ENCODE measurements at places on chromosomes 16 and 17.
A peak's percentile ranks its signal among the peaks of the same experiment; 100 is the strongest.

DNA sequence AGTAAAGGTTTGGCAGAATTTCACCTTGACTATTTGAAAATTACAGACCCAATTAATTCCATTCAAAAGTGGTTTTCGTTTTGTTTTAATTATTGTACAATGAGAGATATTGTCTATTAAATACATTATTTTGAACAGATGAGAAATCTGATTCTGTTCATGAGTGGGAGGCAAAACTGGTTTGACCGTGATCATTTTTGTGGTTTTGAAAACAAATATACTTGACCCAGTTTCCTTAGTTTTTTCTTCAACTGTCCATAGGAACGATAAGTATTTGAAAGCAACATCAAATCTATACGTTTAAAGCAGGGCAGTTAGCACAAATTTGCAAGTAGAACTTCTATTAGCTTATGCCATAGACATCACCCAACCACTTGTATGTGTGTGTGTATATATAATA lies 72.6 kb downstream of the CDK12 start:
- no peak for DNase-seq

- peak; percentile 22 for DNase-seq
These were observed 11.3 kb upstream of the NFAT5 start for GRCh38 chr16:69554495-69554894.

GRCh38 chr16:86874141-86874540 lies 295.8 kb downstream of the FOXL1 start:
- DNase-seq: peak; percentile 9

- peak; percentile 89 for DNase-seq
These were observed 59.3 kb downstream of the JPH3 start for GRCh38 chr16:87661561-87661960.

GRCh38 chr17:37816950-37817349 lies 72.1 kb upstream of the HNF1B start:
- no peak for DNase-seq

- DNase-seq: no peak
These were observed 59.3 kb downstream of the TMEM235 start for GRCh38 chr17:78290721-78291120.

DNA sequence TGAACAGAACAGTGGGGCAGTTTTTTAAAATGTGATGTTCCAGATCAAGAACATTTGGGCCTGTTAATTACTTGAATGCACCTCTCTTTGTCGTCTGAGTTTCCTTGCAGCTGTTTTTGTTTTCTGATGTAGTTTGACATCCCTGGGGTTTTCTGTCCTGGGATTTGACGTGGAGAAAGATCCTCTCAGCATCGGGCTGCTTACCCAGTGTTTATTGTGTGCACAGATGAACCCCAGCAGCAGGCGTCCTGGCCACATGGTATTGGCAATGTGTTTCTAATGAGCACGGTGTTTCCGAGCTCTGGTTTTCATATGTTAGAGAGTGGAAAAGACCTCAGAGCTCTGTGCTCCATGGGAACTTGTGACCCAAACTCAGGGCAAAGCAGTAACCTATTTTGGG lies 191.1 kb upstream of the IRX3 start:
- no peak for DNase-seq

GRCh38 chr17:19733953-19734526 lies 14.1 kb downstream of the ALDH3A1 start:
- no peak for DNase-seq

All from Jurkat, Clone E6-1 (cell line).